Suprapubic skin (tissue), 4 donors: ENCODE measurements at places on chromosomes 12 and 14.

- H3K4me3 ChIP-seq, result no peak overlapping the region
- DNase-seq, result no peak
- no peaks in the 10 kb centered on the region for H3K27me3 ChIP-seq
- H3K27ac ChIP-seq, result no peak overlapping the region
- H3K4me1 ChIP-seq, result no peaks in the 10 kb centered on the region
Observed at GRCh38 chr12:77124767-77125166, 59.4 kb upstream of the E2F7 start.

- no peaks in the 10 kb centered on the region for H3K36me3 ChIP-seq
- no peak for DNase-seq
- H3K4me1 ChIP-seq, result no peaks in the 10 kb centered on the region
- H3K27ac ChIP-seq, result no peak overlapping the region
- no peak overlapping the region for H3K4me3 ChIP-seq
Observed at GRCh38 chr14:40053416-40053815, 621.2 kb upstream of the FBXO33 start.

DNA sequence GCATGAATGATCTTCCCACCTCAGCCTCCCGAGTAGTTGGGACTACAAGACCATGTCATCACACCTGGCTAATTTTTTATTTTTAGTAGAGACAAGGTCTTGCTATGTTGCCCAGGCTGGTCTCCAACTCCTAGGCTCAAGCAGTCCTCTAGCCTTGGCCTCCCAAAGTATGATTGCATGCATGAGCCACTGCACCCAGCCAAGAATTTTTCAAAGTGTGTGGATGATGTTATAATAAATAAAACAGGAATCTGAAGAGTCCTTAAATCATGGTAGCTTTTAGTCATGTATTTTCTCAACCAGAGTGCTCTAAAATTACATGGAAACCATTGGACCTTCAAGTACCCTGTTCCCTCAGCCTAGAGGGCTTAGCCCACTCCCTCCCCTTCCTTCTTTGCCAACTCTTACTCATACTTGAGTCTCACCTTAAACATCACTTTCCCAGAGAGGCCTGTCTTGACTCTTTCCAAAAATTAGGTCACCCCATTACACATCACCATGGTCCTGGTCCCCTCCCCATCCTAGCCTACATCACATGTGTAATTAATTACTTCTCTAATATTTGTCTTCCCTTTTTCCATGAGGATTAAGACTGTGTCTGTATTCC, 52.2 kb upstream of the BICDL1 start:
- no peak for DNase-seq
- H3K4me1 ChIP-seq, result no peaks in the 10 kb centered on the region
- H3K27me3 ChIP-seq, result no peaks in the 10 kb centered on the region
- H3K36me3 ChIP-seq, result no peaks in the 10 kb centered on the region
- H3K27ac ChIP-seq, result no peak overlapping the region
- H3K4me3 ChIP-seq, result no peak overlapping the region

- H3K4me3 ChIP-seq, result no peak overlapping the region
- DNase-seq, result no peak
- H3K36me3 ChIP-seq, result no peaks in the 10 kb centered on the region
- no peaks in the 10 kb centered on the region for H3K27me3 ChIP-seq
Observed at GRCh38 chr12:60415351-60415750, 819.5 kb downstream of the SLC16A7 start.

GRCh38 chr12:14261861-14262260, 103.6 kb upstream of the ATF7IP start:
- peaks cover 49% of the 10 kb centered on the region for H3K4me1 ChIP-seq
- H3K27me3 ChIP-seq, result no peaks in the 10 kb centered on the region
- H3K4me3 ChIP-seq, result no peak overlapping the region
- H3K36me3 ChIP-seq, result no peaks in the 10 kb centered on the region
- peak overlapping the region; percentile 31 for H3K27ac ChIP-seq
- DNase-seq, result no peak

GRCh38 chr14:67835596-67835995, 16.0 kb downstream of the RAD51B start:
- no peaks in the 10 kb centered on the region for H3K27me3 ChIP-seq
- H3K4me3 ChIP-seq, result no peak overlapping the region
- H3K36me3 ChIP-seq, result no peaks in the 10 kb centered on the region
- H3K27ac ChIP-seq, result no peak overlapping the region
